Pancreas (tissue), 10 donors: ENCODE measurements at places on chromosomes 11 and 22. TPM values are rescaled to one million over a fixed set of nuclear protein-coding genes. Genes with fewer than 3 reads are reported as not detected.

- no peak for DNase-seq
These were observed 85.8 kb upstream of the NARS2 start for GRCh38 chr11:78660471-78660870.

GRCh38 chr11:29534836-29535235, 482.0 kb downstream of the KCNA4 start:
- no peak for DNase-seq

GRCh38 chr22:43066134-43066533, 23.1 kb downstream of the TTLL1 start:
- DNase-seq: no peak

DNA sequence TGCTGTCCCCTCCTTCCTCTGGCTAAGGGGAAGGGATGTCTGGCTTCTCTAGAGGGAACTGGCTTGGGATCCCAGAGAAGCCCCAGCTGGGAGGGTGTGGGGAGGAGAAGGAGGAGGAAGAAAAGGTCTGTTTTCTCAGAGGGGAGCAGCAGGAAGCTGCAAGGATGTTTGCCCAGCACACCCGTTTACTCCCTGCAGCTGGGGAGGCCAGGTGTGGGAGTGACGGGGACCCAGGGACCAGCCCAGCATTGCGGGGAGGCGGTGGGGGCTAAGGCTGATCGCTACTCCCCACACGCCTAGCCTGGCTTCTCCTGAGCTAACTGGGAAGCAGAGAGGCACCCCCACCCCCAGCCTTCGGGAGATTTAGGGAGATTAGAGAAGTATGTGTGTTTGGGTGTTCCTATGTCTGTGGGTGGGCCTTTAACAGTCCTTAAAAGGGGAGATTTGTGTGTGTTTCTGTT, 3.9 kb downstream of the CREB3L1 start:
- DNase-seq: no peak

DNA sequence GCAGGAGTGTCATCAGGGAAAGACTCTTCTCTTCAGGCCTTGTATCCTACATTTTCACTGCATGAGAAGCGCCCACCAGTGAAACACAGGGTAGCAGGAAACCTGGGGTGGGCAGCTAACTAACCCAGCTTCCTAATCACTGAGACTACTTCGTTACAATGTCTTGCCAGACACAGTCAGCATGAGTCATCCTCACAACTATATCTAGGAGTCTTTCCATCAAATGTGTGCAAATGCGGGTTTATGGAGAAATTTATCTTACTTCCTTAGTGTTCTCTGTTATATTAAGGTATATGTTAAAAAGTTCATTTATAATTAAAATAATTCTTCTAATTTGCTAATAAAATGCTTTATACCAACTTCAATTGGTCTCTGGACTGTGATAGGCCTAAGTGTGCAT, 79.9 kb upstream of the RAB1B start:
- no peak for DNase-seq

GRCh38 chr11:14386895-14387480, 28.0 kb upstream of the RRAS2 start:
- no peak for DNase-seq

DNA sequence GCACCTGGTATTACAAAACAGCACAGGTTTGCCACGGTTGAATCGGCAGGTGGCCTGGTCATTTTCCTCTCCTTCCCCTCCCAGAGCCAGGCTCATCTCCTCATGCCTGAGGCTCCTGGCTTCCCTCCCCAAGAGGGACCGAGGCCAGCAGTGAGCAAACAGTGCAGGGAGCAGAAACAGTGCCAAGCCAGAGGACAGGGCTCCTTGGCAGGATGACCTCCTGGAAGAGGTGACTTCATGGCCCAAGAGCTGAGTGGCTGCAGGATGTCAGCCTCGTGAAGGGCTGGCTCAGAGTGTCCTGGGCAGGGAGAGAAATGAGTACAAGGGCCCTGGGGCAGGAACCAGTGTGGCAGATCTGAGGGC, 22.8 kb upstream of the PPFIA1 start:
- no peak for DNase-seq

The SERGEF gene
- 17.8 TPM for total RNA-seq

The RTN4R gene
- 3.2 TPM for total RNA-seq

The THY1 gene
- 1.4 TPM for total RNA-seq

The FGF4 gene
- total RNA-seq: not detected
